ENCODE measurements at places on chromosomes 5 and 9.

DNA sequence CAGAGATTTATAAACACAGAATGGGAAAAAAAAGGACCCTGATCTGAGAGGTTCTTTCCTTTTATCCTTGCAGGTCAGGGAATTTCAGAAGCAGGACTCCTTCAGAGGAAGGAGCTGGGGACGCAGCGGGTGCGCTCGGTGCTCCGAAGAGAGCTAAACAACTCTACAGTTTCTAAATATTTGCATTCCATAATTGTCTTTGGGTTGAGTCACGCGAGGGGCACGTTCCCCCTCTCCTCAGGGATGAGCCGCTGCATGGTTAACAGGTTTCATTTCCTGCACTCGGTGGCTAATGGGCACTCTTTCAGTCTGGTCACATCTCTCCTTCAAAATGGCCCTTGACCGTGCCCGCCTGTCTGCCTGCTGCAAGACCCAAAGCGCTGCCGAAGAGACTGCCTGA, 165.0 kb upstream of the HMHB1 start:
- no peak for DNase-seq

DNA sequence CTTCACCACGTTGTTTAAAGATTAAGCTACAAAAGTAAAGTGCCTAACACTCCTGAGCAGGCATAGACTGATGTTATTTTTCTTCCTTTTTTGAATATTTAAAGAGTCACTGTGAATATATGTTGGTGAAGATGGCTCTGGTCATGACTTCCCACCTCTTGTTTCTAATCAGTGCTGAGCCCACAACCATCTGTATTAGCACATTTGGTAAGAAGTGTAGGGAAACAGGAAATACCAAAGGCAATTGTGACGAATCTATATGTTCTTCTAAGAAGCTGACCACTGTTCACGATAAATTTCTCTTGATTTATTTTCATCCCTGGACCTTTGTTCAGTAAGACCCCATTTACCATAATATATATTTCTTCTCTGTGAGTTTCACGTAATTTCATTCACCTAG, 108.3 kb upstream of the PCA3 start:
- DNase-seq, result no peak

- no peak for DNase-seq
Observed at GRCh38 chr5:177369645-177370440, 12.1 kb downstream of the RGS14 start.

DNA sequence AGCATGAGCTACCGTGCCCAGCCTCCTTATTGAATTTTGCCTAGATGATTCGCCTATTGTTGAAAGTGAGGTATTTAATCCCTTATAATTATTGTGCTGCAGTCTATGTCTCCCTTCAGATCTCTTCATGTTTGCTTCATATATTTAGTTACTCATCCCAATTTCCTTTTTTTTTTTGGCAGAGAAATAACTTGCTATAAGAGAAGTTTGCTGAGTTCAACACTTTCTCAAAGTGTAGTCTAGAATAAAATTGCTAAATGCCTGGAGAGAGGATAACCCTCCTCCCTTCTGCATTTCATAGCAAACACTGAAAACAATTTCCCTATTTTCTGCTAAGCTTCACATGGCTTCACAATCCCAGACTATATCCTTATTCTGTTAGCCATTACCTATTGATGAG, 136.6 kb upstream of the CD180 start:
- no peak for DNase-seq

DNA sequence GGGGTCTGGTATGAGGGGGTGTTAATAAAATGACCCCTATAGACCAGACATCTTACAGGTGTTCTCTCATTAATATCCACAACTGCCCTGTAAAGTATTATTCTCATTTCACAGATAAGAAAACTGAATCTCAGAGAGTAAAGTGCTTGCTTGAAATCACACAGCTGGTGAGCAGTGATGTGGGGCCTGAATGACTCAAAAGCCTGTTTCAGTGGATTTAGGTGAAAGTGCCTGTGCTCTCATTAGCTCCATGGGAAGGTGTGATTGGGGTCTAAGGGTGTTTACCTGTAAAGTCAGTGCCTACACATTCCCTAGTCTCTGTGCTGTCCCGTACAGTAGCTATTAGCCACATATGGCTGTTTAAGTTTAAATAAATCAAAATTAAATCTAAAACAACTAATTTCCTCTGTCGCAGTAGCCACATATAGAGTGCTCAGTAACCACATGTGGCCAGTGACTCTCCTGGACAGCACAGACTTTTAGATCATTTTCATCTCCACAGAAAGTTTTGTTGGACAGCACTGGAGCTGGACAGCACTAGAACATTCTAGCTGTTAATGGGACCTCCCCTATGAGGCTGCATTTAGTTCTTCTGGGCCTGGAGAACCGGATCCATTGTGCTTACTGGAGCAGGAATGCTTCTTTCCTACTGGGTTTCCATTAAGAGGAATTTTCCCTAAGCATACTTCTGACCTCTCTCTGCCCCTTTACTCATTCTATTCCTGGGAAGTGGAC, 52.5 kb upstream of the SEMA6A start:
- DNase-seq, result no peak

- peak; percentile 39 for DNase-seq
Observed at GRCh38 chr9:131478421-131478868, 24.3 kb upstream of the POMT1 start.

DNA sequence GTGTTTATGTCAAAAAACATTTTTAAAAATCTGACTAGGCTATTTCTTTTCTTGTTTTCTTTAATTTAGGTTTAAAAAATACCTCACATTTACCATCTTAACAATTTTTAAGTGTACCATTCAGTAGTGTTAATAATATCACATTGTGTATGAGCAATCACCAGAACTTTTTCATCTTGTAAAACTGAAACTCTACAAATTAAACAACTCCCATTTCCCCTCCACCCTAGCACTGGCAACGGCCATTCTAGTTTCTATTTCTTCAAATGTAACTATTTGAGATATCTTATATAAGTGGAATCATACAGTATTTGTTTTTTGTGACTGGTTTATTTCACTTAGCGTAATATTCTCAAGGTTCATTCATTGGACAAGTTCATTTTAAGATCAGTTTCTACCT, 27.7 kb downstream of the PLCXD3 start:
- no peak for DNase-seq

DNA sequence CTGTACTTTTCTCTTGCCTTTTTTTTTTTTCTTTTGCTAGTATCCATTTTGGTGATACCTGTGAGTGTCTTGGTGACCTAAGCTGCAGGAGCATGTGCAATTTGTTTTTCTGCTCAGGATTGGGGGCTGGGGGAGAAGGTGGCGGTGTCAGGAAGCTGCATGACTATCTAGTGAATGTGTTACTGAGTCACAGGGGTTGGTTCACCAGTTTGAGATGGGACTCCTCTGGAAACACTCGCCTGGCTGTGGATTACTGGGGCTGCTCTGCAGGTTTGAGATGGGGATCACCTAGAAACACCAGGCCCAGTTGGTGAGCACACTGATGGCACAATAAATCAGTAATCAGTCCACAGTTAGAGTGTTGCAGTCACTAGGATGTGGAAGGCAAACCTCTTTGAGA, 447.9 kb downstream of the SPATA31D1 start:
- no peak for DNase-seq

DNA sequence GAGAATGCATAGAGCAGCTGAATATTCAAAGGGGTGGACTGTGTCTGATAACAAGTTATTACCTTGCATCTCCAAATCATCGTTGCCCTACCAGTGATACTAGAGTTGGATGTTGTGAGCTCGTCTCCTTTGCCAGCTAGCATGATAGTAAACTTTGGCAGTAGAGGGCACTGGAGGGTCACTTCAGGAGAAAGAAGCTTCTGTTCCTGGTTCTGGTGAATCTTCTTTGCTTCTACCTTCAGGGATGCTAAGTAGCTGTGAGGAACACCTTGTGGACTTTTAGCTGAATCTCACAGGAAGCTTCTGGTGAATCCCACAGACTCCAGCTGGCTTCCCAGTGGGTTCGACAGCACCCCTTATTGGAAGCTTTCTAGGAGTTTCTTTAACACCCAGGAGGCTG, 626.6 kb upstream of the SGCD start:
- DNase-seq, result no peak

DNA sequence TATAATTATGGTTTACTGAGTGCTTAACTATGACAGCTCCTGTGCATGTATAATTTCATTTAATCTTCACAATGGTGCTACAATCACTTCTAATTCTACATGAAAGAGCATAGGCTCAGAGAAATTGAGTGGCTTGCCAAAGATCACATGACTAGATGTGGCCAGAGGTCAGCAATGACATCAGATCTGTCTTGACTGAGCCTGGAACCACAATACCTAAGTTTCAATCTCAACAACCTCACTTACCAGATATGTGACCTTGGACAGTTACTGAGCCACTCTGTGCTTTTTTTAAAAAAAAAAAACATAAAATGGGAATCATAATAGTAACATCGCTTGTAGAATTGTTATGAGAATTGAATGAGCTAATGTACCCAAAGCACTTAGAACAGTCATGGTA, 130.7 kb downstream of the TRIM32 start:
- DNase-seq, result no peak

GRCh38 chr9:13911473-13911872, 402.5 kb downstream of the NFIB start:
- no peak for DNase-seq

DNA sequence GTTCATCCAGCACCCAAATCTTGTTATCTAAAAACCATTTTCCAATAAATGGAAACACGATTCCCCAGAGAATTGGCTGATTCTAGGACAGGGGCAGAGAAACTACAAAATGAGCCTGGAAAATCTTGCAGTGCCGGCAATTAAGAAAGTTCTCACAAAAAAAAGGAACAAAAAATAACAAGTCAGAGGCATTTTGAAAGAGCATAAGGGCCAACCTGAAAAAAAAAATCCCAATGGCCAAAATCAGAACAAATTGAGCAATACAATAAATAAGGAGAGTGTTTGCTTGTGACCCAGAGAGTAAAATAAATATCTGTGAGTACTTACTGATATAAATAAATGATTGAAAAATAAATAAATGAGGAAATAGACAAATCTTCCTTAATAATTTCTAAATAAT, 55.1 kb upstream of the S1PR3 start:
- no peak for DNase-seq

- DNase-seq, result no peak
Observed at GRCh38 chr9:83472764-83473163, 65.4 kb downstream of the FRMD3 start.

GRCh38 chr9:82031538-82032280, 43.1 kb downstream of the SPATA31D1 start:
- no peak for DNase-seq

GRCh38 chr9:36950389-36950788, 83.7 kb downstream of the PAX5 start:
- no peak for DNase-seq

GRCh38 chr9:87139099-87139730, 191.9 kb upstream of the GAS1 start:
- DNase-seq, result no peak

GRCh38 chr5:123928401-123928800, 416.4 kb downstream of the CSNK1G3 start:
- no peak for DNase-seq

GRCh38 chr5:164073081-164073480, 567.7 kb downstream of the MAT2B start:
- DNase-seq, result no peak

DNA sequence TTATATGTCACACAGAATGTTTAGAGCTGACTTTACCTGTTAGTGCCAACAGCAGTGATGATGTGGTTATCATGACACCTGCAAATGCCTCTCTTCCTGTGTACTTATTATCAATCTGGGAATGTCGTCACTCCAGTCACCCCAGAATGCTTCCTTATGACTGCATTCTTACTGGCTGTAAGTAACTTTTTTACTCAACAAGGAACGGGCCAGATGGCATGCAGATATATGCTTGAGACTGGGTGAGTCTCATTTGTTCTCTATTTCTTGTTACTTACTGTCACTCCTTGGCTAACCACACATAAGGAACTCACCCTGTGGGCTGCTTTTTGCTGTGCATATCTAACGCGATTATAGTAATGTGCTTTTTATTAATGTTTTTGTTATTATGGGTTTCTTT, 385.5 kb upstream of the MEF2C start:
- no peak for DNase-seq

DNA sequence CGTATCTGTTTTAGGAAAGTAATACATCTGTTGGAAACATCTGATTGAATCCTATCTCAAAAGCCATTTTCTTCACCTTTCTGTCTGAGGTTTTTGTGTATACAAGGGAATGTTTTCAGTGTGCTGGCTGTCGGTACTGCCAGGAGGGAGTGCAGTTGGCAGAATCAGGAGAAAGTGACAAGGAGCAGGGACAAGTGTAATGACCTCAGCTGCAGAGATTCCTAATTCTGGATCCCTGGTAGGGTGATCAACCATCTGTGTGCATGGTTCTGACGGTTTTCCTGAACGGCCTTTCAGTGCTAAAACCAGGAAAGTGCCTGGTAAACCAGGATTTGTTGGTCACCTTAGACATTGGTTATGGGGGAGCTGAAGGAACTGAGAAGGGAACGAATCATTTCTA, 1.6 kb upstream of the GDA start:
- no peak for DNase-seq

DNA sequence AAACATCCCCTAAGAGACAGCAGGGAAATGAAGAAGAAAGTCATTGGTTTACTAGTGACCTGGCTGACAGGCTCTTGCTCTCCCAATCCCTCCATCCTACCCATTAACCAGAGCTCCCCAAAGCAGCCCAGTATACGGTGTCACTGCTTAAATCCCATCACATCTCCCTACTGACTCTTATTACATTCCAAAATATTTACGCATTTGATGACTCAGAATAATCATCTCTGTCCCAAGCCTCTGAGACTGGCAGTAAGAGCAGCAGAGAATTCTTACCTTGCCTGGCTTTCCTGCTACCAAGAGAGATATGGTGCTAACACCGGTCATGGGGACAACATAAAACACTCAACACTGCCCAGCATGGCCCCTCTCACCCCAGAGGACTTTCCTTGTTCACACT, 20.2 kb upstream of the WHRN start:
- DNase-seq, result no peak

DNA sequence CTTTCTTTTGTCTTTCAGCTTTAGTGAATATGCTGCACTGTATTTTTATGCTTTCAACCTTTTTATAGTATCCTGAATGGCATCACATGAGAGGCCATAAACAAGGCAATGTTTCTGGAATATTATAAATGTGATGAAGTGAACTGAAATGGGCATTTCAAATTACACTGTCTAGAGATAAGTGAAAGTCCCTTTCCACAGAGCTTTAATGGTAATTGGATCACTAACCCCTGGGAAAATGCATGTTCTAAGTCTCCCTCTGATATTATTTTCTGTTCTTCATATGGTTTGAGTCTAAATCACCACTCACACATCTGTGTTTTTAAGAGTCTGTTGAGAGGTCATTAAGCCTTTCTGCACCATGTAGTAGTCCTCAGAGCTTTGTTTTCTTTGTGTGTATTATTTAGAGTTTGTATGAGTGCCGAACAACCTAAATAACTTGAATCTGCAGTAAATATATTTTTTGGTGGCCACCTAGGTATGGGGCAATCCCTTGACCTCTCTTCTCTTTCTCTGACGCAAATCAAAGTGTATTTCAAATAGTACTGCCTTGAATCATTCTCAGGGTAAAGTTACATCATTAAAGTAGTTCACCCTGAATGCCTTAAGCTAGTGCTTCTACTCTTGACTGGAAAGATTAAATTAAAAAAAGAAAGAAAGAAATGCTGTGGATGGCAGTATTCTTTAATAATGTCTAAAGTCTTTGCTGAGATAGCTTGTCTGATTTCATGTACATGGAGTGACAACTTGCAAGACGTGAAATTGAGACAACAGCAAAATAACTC, 1931.0 kb upstream of the CDH6 start:
- no peak for DNase-seq
